ENCODE measurements at places on chromosomes 4 and X.
A peak's percentile ranks its signal among the peaks of the same experiment; 100 is the strongest.

DNA sequence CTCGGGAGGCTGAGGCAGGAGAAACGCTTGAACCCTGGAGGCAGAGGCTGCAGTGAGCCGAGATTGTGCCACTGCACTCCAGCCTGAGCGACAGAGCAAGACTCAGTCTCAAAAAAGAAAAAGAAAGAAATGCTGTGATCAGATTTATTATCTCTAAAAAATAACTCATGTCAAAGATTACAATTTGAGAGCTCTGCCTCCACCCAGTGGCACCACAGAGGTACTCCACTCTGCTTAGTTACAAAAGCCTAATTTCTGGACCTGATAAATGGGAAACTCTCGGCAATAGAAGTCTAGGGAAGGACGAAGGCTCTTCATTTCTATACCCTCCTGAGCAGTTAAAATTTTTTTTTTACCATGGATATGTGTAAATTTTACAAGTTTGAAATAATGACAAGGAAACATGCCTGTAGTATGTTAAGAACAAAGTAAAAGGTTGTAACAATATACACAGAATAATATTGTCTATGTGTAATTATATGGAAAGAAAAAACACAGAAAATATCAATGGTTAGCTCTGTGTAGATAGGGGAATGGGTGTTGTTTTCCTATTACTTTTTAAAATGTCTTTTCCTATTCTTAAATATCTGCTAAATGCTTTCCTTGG, 149.8 kb downstream of the STIM2 start:
- DNase-seq: peak; percentile 3

DNA sequence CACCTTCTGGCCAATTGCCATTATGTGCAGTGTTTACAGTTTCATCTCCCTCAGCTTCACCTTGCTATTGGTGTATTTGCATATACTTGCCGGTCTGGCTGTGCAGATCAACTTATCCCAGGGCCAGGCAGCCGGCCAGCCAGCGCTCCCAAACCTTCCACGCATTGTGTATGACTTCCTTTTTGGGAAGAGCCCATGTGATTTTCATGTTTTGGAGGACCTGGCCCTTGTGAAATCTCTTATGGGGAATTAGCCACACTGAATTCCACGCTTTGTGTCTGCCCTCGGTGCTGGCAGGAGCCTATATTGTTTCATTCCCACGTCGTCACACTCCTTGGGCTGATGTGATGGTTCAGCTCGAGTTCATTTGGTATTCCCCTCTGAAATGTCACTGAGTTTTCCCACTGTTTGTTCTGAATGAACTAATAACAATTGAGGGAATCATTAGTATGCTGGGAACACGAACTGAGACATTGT, 6.0 kb upstream of the PDLIM3 start:
- DNase-seq: no peak

DNA sequence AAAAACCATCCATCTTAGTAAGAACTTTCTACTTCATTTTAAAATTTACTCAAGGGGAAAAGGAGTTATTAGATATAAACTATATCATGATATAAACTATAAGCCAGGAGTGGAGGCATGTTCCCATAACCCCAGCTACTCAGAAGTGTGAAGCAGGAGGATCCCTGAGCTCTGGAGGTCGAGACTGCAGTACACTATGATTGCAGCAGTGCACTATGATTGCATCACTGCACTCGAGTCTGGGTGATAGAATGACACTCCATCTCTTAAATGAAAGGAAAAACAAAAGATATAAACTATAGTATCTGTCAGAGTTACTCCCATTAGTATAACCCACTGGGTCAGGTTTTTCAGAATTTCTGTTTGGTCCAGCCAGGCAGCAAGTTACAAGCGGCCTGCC, 47.6 kb downstream of the RPS3A start:
- DNase-seq: no peak

GRCh38 chrX:28847423-28847822, 260.2 kb downstream of the IL1RAPL1 start:
- no peak for DNase-seq

DNA sequence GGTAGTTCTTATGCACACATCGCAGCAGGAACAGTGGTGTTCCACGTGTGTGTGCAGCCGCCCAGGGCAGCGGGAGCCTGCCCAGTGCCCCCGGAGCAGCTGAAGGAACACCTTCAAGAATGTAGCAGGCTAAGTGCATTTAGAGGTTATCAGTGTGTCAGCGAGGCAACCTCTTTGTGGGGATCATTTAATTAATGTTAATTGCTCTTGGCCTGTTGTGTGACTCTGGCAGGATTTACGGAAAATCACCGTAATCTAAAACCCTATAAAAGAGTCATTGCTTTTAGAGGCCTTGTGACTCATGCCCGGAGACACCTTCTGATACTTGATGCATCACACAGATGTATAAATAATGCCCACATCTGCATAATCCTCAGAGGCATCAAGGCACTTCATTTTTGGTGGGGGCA, 47.3 kb upstream of the GATB start:
- DNase-seq: no peak

- DNase-seq: no peak
These were observed 107.5 kb upstream of the GALNT7 start for GRCh38 chr4:173061160-173061559.

- DNase-seq: no peak
These were observed 83.9 kb upstream of the RPS6KA3 start for GRCh38 chrX:20350596-20350995.

- DNase-seq: no peak
These were observed 1003.6 kb downstream of the FAT4 start for GRCh38 chr4:126318376-126318775.

- no peak for DNase-seq
These were observed 50.7 kb downstream of the C4orf33 start for GRCh38 chr4:129146639-129147038.

- no peak for DNase-seq
These were observed 32.5 kb upstream of the CENPU start for GRCh38 chr4:184766446-184766845.

DNA sequence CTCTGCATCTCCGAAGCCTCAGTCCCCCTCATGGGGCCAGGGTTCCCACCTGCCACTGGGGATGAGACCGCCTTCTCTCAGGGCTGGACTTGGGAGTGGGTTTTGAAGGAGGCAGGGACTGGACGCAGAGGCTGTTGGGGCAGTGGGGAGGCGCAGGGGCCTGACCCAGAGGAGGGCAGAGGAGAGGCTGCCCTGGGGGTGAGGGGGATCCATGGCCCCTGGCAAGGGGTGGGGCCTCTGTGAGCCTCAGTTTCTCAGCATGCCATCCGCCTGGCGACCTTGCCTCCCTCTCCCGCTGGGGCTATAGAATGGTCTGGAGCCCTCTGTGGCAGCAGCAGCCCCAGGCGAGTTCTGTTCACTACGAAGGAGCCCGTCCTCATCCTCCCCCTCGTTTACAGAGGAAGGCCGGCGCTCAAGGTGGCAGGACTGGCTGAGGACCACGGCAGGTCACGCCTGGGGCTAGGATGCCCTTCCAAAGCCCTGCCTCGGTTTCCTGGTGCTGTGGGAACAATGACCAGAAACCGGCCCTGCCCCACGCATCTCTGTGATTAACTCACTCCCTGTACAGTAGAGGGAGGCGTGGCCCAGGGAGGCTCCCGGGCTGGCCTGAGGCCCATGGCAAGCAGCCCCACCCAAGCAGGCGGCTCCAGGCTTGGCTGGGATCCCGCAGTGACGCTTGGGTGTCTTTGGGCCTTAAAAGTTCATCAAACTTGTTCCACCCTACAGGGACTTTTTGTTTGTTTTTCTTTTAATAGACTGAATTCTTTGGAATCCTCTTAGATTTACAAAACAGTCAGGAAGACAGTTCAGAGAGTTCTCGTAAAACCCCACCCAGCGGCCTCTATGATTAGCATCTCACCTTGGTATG, 16.0 kb upstream of the SH3TC1 start:
- DNase-seq: no peak

GRCh38 chr4:17082186-17082585, 183.7 kb upstream of the LDB2 start:
- DNase-seq: no peak

DNA sequence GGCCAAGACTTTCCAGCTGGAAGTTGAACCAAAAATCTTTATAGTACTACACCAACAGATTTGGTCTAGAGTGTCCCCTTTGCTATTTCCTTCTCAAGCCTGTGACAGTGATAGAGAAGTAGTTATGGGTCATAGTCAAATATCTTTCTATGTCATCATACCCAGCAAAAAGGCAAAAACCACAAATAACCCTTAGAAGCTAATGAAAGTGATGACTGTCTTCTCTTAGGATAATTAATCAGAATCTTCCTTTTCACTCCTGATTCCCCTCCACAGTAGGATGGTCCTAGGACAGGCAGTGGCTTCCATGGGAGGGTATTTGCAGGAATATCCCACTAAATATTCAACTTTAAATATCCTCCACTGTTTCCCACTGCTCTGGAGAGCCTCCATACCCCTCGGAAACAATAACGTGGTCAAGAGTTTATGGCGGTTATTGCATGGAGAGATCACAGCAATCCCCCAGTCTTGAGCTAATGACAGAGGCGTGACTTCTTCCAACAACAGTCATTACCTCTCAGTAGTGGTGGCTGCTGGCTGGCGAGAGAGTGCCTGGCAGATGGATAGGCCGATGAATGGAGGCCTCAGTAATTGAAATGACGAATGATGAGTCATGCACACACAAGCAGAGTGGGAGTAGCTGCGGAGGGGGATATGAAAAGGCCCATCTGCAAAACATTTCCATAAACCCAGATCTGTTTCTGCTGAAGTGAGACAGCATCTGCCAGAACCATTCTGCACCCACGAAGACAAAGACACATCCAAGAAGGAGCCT, 154.9 kb downstream of the STK32B start:
- no peak for DNase-seq

DNA sequence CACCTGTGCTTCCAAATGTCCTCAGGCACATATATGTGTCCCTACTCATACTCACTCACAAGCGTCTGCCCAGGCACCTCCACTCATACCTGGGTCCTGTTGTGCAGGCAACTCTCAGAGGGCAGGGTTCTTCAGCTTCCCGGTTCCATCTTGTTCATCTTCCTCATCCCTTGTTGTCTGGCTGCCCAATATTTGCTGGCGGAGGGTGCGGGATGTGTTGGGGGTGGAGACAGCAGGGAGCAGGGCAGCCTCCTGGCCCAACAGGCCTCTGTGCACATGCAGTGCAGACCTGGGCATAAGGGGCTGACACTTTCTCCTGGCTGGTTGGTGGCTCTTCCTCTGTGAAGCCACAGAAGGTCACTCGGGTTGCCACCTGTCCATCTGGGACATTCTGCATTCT, 32.1 kb downstream of the NBDY start:
- DNase-seq: no peak

Measured in SHP77 (cell line).